ENCODE measurements at places on chromosomes 1 and 21.

GRCh38 chr1:205391386-205391785, 30.5 kb downstream of the LEMD1 start:
- no peak for DNase-seq

- DNase-seq = no peak
These were observed 23.7 kb upstream of the LYPLAL1 start for GRCh38 chr1:219149953-219150352.

DNA sequence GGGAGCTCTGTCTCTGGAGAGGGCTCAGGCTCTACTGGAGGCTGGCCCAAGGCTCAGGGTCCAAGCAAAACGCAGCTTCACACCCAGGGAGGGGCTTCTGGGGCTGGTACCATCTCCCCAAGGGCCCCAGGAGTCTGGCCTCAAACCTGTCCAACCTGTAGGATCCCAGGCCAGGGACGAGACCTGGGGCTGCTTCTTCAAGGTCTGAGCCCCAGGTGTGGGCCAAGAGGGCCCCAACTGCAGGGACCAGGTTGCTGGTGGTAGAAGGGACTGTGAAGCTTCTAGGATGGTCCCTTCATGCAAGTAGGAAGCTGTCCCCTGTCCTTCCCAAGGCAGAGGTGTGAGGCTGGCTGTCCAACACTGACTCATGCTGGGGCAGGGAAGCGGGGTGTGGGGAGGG, 7.8 kb upstream of the MMEL1 start:
- DNase-seq = no peak

- no peak for DNase-seq
These were observed 73.4 kb downstream of the GALNT2 start for GRCh38 chr1:230140221-230141020.

DNA sequence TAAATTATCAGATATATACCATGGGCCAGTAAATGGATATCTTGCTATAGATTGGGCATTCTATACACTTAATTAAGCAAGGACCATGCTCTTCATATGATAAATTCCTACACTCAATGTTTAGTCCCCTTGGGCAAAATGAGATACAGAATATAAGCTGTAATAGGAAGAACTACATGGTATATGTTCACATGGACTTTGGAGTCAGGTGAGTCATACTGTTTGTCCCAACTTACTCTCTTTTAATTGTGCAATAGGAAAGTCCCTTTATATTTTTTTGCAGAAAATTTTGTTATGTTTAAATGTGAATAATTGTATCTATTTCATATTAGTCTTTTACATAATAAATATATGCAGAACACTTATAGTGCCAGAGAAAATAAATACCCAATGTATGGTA, 820.2 kb upstream of the ADAMTS5 start:
- no peak for DNase-seq

Data from AG08396 (cell line).